Heart left ventricle (tissue), 16 donors: ENCODE measurements at places on chromosomes 16 and 17. TPM values are rescaled to one million over a fixed set of nuclear protein-coding genes. Genes with fewer than 3 reads are reported as not detected.

The CYBA gene
- total RNA-seq: 59.6 TPM

DNA sequence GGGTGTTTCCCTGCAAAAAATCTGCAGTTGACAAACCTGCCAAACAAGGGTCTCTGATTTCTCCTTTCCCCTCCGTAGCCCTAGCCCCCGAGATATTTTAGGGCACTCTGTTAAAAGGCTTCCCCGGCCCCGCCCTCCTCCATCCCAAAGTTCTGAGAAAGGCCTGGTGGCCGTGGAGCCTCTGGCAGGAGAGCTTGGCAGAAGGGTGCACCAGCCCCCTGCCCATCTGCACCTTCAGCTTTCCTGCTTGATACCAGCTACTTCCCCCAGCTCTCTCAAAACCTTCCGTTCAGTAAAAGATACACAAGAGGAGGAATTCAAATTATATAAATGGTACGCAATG is 711 bp upstream of the CANT1 start:
- DNase-seq: no peak

GRCh38 chr17:33494151-33494550 is 201.1 kb upstream of the ASIC2 start:
- DNase-seq: no peak

DNA sequence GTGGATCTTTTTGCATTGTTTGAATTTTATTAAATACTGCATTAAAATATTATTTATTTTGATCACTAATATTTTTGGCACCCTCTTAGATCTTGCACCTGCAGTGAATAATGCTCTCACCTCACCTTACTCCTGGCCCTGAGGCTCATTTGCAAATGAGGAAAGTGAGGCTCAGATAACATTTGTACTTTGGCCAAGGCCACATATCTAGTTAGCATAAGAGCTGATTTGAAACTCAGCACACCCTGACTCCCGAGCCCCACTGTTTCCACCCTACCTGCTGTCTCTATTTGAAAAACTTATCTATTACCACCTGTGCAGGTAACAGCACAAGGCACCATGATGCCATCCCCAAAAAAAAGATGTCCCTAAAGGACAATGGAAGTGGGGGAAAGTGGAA is 358.7 kb upstream of the MAF start:
- no peak for DNase-seq

The ERBB2 gene
- total RNA-seq: 95.1 TPM

The ATP2C2 gene
- not detected for total RNA-seq

DNA sequence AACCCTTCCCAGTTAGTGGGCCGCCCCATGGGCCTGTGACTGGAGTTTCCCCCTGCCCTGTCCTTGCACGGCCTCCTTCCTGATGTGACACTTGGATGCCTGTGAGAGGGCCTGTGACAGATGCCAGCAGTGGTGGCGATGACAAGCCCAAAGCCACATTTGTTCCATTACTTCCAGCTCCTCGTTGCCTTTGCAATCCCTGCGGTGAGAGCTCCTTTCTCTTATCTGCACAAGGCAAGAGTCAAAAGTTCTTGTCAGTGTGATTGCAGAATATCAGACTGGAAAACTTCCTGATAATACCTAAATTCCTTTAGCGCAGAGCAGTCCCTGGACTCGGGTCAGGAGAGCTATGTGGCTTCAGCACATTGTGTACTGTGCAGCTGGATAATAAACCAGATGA is 54.4 kb upstream of the ARHGAP44 start:
- peak; percentile 90 for DNase-seq
